ENCODE measurements at places on chromosomes 4 and X. TPM values are rescaled to one million over a fixed set of nuclear protein-coding genes. Genes with fewer than 3 reads are reported as not detected.

HTT gene
- 36.4 TPM for total RNA-seq

DNA sequence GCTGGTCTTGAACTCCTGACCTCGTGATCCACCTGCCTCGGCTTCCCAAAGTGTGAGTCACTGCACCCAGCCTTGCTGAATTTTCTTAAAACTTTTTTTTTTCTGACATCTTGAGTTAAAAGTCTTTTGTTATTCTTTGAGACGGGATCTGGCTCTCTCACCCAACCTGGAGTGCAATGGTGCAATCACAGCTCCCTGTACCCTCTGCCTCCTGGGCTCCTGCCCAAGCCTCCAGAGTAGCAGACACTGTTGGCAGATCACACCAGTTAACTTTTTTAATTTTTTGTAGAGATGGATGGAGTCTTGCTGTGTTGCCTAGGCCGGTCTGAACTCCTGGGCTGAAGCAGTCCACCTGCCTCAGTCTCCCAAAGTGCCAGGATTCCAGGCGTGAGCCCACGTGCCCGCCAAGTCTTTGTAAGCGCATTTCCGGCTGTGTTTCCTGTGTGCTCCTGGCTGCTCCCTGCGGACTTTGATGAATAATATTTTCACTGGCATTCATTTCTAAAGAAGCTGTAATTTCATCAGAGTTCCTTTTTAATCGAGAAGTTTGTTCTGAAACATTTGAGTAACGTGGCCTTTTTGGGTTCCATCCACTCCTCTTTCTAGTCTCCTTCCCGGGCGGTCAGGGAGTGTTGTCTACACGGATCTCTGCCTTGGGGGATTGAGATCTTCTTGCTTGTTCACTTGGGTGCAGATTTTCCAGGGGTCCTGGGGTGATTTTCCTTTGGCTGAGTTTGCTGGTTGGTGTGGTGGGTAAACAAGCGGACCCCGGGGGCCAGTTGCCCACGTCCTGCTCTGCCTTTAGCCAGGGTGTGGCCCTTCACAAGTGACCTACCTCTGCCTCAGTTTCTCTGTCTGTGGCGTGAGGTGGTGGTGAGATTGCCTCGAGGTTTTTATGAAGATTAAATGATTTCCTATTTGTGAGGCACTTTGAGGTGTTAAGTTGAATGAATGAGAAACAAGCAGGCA is 44.4 kb downstream of the PCGF3 start:
- no peak for DNase-seq

DNA sequence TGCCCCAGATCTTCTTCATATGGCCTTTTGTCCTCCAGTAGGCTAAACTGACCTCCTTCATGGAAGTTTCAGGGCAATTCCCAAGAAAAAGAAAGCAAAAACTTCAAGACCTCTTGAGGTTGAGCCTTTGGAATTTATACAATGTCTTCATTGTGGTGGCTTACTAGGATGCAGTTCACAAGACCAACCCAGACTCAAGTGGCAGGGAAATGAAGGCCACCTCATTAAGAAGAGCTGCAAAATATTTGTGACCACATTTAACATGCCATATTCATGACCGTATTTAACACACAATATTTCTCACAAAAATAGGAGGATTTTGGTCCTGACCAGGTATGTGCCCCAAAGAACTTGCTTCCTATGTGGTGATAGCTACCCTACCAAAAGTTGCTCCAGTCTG is 605.5 kb upstream of the PITX2 start:
- DNase-seq: no peak

TENT5D gene
- not detected for total RNA-seq

DNA sequence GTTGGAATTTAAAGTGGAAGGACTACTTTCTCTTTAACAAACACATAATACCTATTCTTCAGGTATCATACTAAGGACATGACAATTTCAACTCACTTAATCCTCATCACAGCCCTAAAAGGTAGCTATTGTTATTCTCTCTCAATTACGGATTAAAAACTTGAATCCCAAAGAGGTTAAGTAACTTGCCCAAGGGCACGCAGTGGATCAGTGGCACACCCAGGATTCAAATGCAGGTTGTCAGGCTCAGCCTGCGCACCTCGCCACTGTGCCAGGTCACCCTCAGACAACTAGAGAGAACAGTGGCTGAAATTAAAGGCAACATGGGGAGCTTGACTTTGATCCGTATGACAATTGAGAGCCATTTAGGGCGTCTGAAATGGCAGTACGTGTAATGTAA is 67.6 kb downstream of the MFAP3L start:
- no peak for DNase-seq

DNAAF6 gene
- total RNA-seq: not detected

DNA sequence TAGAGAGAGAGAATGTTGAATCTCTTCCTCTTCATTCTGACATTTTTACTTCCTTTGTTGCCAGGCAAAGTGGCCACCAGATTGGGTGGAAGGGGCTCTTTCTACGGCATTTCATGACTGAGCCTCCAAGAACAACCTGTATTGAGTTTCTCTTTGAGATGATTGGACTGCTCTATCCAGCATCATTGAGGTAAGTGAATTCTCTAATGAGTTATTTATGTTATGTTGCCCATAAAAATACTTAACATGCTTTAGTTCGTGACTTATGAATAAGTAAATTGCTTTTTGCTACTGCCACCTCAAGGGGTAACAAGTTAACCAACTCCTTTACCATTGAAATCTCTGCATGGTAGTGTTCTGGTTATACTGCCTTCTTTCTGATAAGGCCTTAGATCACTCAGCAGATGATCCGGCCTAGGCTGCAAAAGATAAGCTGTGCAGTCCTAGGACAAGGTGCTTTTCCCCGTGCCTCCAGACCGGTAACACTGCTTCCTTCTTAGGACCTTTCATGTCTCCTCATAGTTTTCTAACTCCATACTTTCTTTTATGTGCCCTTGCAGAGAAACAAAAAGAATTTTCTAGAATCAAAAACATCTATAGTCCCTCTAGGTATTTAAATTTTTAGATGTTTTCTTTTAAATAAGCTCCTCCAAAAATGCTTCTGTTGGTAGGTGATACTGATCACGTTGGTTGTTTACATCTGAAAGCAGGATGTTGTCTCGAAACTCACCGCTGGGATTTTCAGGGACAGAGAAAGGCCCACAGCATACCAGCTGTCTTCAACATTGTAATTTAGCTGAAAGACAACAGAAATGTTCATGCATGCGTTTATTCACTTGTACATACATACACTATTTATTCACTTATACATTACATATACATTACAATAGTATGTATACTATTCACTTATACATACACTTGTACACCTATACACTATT is 157.1 kb upstream of the RBPJ start:
- DNase-seq: no peak

DNA sequence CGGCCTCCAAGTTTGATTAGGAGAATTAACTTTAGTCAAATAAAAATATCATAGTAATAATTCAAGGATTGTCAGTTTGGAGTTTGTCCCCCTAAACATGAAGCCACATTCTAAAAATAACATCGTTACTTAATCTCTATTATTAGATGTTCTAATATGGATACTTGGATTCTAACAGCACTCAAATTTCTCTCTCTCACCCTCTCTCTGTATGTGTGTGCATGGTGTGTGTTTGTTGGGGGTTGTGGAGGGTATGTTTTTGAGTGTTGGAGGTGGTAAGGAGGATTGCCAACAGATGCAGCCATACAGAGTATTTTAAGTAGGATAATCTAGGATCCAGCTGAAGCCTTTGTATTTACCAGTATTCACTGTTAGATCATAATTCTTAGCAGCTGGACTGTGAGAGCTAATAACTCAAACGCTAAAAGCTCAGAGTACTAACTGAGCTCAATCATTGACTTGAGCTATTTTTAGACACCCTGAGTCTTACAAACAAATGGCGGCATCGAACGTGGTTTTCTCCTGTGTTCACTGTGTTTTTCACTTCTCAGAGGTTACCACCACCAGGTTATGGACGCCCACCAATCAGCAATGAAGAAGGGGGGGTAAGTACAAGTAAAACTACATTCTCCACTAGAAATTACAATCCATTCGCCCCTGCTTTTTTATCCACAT is 8.8 kb downstream of the ENAM start:
- DNase-seq: no peak

DNA sequence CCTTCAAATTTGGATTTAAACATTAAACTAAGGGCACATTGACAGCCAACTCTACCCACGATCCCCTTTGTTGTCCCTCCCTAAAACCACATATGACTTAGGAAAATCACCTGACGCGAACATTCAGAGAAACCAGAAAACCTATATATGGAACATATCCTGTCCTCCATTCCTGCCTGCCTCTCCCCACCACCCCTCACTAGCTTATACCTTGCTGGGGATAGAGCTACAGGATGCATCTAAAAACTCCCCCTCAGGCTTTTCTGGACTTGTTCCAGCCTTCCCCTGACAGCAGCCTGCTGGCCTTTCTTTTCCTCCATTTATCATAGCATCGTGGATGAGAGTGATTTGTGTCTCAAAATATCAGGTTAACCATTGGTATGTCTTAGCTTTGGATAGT is 8.8 kb downstream of the STK26 start:
- no peak for DNase-seq

SLC10A6 gene
- 0.19 TPM for total RNA-seq

GRCh38 chrX:133541021-133541420 is 125.7 kb upstream of the GPC4 start:
- DNase-seq: no peak

XG gene
- total RNA-seq: not detected

GRCh38 chrX:122269243-122269781 is 914.8 kb upstream of the GRIA3 start:
- no peak for DNase-seq

- DNase-seq: no peak
Measured at GRCh38 chr4:108037884-108038283, 48.2 kb downstream of the HADH start.

- no peak for DNase-seq
Measured at GRCh38 chrX:57367649-57368048, 81.1 kb downstream of the FAAH2 start.

- peak; percentile 93 for DNase-seq
Measured at GRCh38 chr4:150722908-150723362, 141.0 kb downstream of the MAB21L2 start.

WAS gene
- 6.2 TPM for total RNA-seq

AFF2 gene
- 0.13 TPM for total RNA-seq

DNA sequence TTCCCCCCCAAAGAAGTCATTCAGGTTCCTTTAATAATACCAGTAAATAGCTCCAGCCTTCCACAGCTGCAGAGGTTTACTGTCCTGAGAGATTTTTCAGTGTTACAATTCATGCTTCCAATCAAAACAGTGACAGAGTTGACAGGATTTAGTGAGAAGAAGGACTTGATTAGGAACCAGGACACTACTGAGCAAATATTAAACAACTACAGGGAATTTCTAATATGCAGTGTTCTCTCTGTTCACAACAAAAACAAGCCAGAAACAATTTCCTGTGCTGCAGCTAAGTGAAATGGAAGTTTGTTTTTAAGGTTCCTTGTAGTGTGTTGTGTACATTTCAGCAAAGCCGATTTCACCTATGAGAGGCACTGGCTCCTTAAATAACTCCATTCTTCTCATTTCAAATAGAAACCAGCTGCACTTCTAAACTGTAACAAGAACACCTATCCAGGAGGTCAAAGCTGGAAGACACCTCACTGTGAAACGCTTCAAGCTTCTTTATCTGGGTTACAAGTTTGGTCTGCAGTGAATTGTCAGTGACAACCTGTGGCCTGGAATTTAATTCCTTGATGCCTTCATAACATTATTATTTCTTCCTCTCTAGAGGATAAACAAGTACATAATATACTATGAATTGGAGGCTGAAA is 149.3 kb downstream of the RASL11B start:
- no peak for DNase-seq

HMGN5 gene
- 2.6 TPM for total RNA-seq

- DNase-seq: no peak
Measured at GRCh38 chr4:185134307-185134869, 8.7 kb upstream of the SLC25A4 start.

CD38 gene
- total RNA-seq: 1.9 TPM

FRG2 gene
- not detected for total RNA-seq

- no peak for DNase-seq
Measured at GRCh38 chr4:140720387-140721304, 35.5 kb downstream of the TBC1D9 start.

Data from right lobe of liver (tissue), 6 donors.